ENCODE measurements at places on chromosomes 16 and 17.

DNA sequence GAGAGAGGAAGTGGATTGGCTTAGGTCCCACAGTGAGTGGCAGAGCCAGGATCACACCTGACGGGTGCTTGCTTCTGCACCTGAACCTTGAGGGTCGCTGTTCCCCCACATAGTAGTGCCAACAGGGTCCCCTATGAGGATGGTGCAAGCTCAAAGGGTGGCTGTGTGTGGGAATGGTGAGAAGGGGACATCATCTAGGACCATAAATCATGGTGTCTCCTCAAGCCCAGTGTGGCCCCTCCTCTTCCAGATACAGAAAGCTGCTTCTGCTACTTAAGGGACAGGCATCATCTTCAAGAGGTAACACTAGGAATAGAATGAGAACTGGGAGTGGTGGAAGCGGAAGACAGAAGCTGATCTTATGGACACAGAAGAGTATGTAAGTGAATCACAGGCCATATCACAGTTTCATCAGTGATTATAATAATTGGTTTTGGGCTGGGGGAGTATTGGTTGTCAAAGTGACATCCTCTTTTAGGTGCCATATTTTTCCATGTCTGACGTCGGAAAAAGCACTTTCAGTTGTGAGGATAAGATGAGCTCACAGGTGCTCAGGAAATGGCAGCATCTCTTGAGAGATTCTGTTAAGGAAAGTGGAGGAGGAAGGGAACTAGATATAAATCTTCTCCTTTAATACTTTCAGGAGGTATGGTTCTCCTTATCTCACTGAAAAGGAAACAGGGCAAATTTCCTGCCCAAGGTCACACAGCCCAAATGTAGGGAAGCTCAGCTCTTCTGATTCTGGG, 83.2 kb upstream of the HNF1B start:
- DNase-seq = no peak

- no peak for DNase-seq
Measured at GRCh38 chr17:573036-573435, 141.6 kb downstream of the VPS53 start.

DNA sequence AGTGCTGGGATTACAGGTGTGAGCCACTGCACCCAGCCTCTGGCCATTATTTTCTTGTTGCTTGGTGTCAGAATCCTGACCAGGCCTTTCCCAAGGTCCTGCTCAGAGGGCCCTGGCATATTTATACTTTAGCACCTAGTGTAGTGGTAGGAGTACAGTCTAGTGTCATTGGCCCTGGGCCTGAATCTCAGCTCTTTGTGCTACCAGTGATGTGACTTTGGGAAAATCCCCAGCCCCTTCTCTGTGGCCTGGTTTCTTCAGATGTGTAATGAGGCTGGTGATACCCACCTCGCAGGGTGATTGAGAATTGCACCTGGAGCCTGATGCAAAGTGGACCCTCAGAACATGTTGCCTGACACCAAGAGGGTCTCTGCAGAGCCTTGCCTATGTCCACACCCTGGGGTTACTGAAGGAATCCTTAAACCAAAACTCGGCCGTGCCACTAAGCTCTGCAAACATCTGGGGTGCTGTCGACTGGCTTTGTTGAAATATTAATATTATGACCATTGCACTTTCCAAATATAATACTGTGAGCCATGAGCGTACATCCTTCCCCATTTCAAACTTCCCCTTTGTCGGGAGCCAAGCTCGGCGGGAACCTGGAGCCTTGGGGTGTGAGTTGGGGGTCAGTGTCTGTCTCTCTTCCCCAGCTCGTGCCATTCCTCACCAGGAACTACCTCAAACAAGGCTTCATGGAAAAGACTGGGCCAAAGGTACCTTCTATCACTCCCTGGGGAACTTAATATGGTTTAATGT, 18.0 kb upstream of the RNF135 start:
- DNase-seq = no peak

- DNase-seq = no peak
Measured at GRCh38 chr17:76597156-76598003, 11.7 kb upstream of the ST6GALNAC2 start.

- DNase-seq = no peak
Measured at GRCh38 chr16:1953734-1954133, 755 bp downstream of the RPL3L start.

Measured in ACHN (cell line).